ENCODE measurements at places on chromosomes 2 and 18. TPM values are rescaled to one million over a fixed set of nuclear protein-coding genes. Genes with fewer than 3 reads are reported as not detected.

Gene HOXD12
- total RNA-seq: not detected

Gene SLC5A7
- 14.3 TPM for total RNA-seq

Gene ASIC4
- total RNA-seq: 10.4 TPM

Gene DSEL
- 61.1 TPM for total RNA-seq

Gene POMC
- total RNA-seq: 5.3 TPM

Gene COL3A1
- total RNA-seq: 109 TPM

Gene IL36B
- not detected for total RNA-seq

Gene TMEM182
- total RNA-seq: 8.5 TPM

Gene RAB6C
- 2.5 TPM for total RNA-seq

Gene ASNSD1
- total RNA-seq: 89.0 TPM

Gene INHA
- total RNA-seq: 0.69 TPM

Gene ADNP2
- total RNA-seq: 24.7 TPM

Gene PHOSPHO2
- total RNA-seq: 19.8 TPM

Gene RGPD4
- 0.23 TPM for total RNA-seq

Gene PLGLB1
- 7.4 TPM for total RNA-seq

Gene DLX2
- total RNA-seq: 5.8 TPM

Gene PELI1
- 29.1 TPM for total RNA-seq

Gene SPTBN1
- total RNA-seq: 524 TPM

Gene MYOM1
- total RNA-seq: 10.4 TPM

Gene CNTNAP5
- total RNA-seq: 66.2 TPM

Gene ANKRD12
- 156 TPM for total RNA-seq

Gene DAW1
- 8.1 TPM for total RNA-seq

Gene VIL1
- total RNA-seq: not detected

Gene RESP18
- 1.8 TPM for total RNA-seq

Gene SIX2
- total RNA-seq: not detected

Gene CACNB4
- 67.8 TPM for total RNA-seq

Gene NXPH2
- 19.4 TPM for total RNA-seq

Gene NLRC4
- 1.4 TPM for total RNA-seq

Gene GYPC
- total RNA-seq: 25.4 TPM

Gene PROC
- total RNA-seq: 0.92 TPM

Gene CCDC150
- 9.2 TPM for total RNA-seq

Gene ERMN
- total RNA-seq: 1.2 TPM

Gene PJVK
- total RNA-seq: 3.9 TPM

Gene UGT1A6
- not detected for total RNA-seq

Gene FBLN7
- total RNA-seq: 6.2 TPM

Gene ATP6V1B1
- total RNA-seq: not detected

Gene LRRFIP1
- 36.9 TPM for total RNA-seq

Gene EMILIN1
- total RNA-seq: 6.2 TPM

Gene SETBP1
- total RNA-seq: 42.0 TPM

Gene VWA3B
- total RNA-seq: 2.8 TPM

Gene ANKRD30BL
- total RNA-seq: 21.7 TPM

Data from diencephalon (tissue), 1 donor.